Osteocyte (in vitro differentiated cells): ENCODE measurements at places on chromosomes 2 and 18. TPM values are rescaled to one million over a fixed set of nuclear protein-coding genes. Genes with fewer than 3 reads are reported as not detected.

PTPRN gene
- 0.24 TPM in 1 of 2 replicates, not detected in the other for total RNA-seq

DNAJC5G gene
- not detected in 2 replicates for total RNA-seq

LOXHD1 gene
- total RNA-seq = not detected in 2 replicates

CIB4 gene
- not detected in 2 replicates for total RNA-seq

SCYGR7 gene
- total RNA-seq = not detected in 2 replicates

- DNase-seq = no peak
Observed at GRCh38 chr2:72132981-72133720, 14.5 kb downstream of the CYP26B1 start.

DNA sequence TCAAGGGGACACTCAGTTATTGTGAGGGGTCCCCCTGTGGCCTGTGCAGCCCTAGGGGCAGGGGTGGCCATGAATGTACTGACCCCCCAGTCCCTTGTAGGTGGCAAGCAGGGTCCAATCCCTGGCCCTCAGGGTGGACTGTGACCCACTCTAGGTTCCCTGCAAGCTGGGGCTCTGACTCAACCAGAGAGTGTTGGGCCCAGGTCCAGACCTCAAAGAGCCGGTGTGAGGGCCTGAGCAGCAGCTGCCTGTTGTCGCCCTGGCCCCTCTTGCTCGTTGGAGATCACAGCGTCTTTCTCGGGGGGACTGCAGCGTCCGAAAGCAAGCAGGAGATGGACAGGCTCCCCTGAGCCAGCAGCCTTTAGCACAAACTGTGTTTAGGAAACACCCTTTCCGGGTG is 66.8 kb upstream of the ATG16L1 start:
- DNase-seq = no peak

GRCh38 chr2:221529943-221530652 is 42.0 kb downstream of the EPHA4 start:
- no peak for DNase-seq

GRCh38 chr2:9990736-9991135 is 39.2 kb downstream of the GRHL1 start:
- DNase-seq = no peak

GRCh38 chr2:215531284-215531683 is 95.4 kb upstream of the FN1 start:
- DNase-seq = no peak

GRCh38 chr2:237507512-237507911 is 20.5 kb downstream of the MLPH start:
- no peak for DNase-seq

- no peak for DNase-seq
Observed at GRCh38 chr2:224781400-224781799, 65.2 kb upstream of the CCDC195 start.

- no peak for DNase-seq
Observed at GRCh38 chr2:221680548-221680947, 108.4 kb upstream of the EPHA4 start.

- no peak for DNase-seq
Observed at GRCh38 chr2:214750529-214750928, 59.0 kb downstream of the BARD1 start.

- DNase-seq = no peak
Observed at GRCh38 chr2:178377046-178377445, 73.9 kb downstream of the PRKRA start.

- DNase-seq = no peak
Observed at GRCh38 chr2:229425598-229425997, 154.5 kb upstream of the PID1 start.

DNA sequence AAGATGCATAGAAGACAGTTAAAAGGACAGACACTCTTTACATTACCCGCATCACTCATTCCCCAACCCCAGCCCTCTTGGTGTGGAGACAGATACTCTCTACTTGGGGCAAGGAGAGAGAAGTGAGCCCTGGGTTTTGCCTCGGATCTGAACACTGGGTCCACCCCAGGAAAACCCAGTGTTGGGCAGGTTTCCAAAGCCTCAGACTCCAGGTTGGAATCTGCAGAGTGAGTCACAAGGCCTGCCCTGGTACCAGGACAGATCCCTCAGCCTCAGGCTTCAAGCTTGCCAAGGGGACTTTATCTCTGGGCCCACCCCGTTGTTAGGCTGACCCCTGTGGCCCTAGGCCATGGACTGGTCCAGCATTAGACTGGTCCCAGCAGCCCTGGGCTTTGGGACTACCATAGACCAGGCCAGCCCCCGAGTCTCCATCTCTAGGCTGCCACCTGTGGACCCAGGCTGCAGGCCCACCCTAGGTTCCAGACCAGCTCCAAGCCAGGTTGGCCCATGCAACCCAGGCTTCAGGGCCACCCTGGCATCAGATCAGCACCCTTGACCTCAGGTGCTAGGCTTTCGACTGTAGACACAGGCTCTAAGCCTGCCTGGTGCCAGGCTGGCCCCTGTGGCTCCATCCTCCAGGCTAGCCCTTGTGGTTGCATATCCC is 112.8 kb downstream of the GULP1 start:
- peak; percentile 68 for DNase-seq

GRCh38 chr2:1742301-1742680 is 2.0 kb downstream of the PXDN start:
- DNase-seq = no peak

- DNase-seq = no peak
Observed at GRCh38 chr2:162113776-162114168, 38.3 kb downstream of the GCG start.

DNA sequence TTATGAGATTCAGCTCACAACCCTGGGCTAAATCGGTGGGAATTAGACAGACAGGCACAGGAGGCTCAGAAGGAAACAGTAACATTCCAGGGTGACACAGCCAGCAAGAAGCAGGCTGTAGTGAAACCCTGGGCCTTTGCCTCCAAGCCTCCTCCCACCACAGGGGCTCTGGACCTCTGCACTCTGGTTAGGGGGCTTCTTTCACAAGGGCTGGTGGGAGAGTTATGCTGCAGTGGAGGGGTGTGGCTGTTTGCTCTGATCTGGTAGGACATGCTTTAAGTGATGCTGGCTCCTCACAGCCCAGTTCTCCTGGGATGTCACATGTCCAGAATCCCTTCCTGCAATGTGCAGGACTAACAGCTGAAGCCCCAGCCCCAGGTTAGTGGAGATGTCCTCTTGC is 109.9 kb downstream of the TGFA start:
- no peak for DNase-seq

DNA sequence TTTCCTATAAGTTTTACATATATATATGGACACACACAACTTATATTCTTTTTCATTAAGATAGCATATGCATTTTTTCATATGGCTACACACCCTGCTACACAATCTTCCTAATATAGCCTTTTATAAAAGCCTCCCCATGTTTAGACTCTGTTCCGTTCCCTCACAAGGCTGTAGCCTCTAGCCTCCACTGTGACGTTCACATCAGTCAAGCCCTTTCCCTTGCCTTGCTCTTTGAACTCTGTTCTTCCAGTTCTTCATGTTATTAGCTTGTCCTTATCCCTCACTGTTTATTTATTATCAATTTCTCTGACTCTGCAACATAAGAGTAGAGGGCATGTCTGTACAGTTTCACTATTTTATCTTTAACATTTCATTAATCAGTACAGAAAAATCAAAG is 38.9 kb downstream of the HADHB start:
- no peak for DNase-seq
